ENCODE measurements at places on chromosomes 1 and 21. TPM values are rescaled to one million over a fixed set of nuclear protein-coding genes. Genes with fewer than 3 reads are reported as not detected.

The KRTAP12-4 gene
- total RNA-seq, result not detected

The ZNF697 gene
- total RNA-seq, result 1.8 TPM

The ZFP69 gene
- not detected for total RNA-seq

The OR14K1 gene
- not detected for total RNA-seq

The NR1I3 gene
- not detected for total RNA-seq

The SYT14 gene
- not detected for total RNA-seq

The S100A2 gene
- 28.6 TPM for total RNA-seq

The CDC14A gene
- total RNA-seq, result 2.3 TPM

The NHLH1 gene
- total RNA-seq, result 0.34 TPM

The LRRC38 gene
- total RNA-seq, result not detected

The RNU1-4 gene
- total RNA-seq, result not detected

Measured in A549 treated with ZK216348 at 1 μM for 4 hours (cell line).